Activated naive CD8-positive, alpha-beta T cell treated with anti-CD3 and anti-CD28 coated beads, Interleukin-2, amount 50 U/mL, for 24 hours (primary cell): ENCODE measurements at places on chromosomes 3 and 15.
A peak's percentile ranks its signal among the peaks of the same experiment; 100 is the strongest.

DNA sequence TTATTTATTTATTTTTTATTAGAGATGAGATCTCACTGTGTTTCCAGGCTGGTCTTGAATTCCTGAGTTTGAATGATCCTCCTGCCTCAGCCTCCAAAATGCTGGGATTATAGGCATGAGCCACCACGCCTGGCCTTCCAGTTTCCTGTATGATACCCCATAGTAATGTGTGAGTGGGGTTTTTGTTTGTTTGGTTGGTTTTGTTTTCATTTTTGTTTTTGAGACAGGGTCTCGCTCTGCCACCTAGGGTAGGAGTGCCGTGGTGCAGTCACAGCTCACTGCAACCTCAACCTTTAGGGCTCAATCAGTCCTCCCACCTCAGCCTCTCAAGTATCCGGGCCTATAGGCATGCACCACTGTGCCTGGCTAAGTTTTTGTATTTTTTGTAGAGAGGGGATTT is 30.9 kb downstream of the GOLM2 start:
- no peak for DNase-seq

GRCh38 chr3:187522890-187523289 is 147.3 kb downstream of the SST start:
- DNase-seq = no peak

DNA sequence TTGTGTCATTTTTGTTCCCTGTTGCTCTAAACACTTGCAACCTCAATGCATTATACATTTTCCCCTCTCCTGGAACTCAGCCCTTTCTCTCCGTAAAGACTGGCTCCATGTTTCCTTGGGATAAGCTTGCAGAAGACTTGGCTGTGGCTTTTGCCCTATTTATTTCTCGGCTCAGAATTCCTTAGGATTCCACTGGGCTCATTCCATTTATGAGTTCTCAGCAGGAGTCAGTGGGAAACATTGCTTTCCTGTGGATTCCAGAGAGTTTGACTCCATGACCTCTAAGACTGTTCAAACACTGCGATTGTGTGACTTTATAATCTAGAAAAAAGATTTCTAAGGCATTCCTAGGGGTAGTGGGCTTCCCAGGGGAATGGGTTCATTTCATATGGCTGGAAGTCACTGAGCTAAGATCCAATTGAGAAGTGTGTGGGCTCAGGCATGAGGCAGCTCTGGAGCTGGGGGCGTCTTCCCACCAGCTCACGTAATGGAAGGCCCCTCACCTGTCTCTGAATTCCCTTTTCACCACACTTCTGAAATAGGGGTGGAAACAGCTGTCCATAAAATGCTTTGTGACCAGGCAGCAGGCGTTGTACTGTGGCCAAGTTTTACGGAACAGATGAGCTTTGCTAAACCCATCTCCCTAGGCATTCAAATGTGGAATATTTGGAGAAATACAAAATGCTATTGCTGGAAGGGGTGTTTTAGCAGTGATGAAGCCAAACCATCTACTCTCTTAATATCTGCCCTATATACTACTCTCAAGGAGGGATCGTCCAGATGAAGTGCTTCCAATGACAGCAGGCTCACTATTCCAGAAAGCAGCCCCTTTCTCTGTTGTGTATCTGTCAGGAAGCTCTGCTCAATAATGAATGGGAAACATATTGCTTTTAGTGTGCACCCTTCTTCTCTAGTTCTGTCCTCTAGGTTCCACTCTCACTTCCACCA is 91.8 kb upstream of the BCL6 start:
- no peak for DNase-seq

- no peak for DNase-seq
These were observed 2.6 kb downstream of the RBMS3 start for GRCh38 chr3:29283231-29284119.

GRCh38 chr15:95105229-95105628 is 873.9 kb downstream of the MCTP2 start:
- DNase-seq = no peak

- DNase-seq = no peak
These were observed 11.8 kb downstream of the OXSR1 start for GRCh38 chr3:38177181-38177580.

GRCh38 chr15:44102675-44103254 is 92.3 kb downstream of the FRMD5 start:
- no peak for DNase-seq

DNA sequence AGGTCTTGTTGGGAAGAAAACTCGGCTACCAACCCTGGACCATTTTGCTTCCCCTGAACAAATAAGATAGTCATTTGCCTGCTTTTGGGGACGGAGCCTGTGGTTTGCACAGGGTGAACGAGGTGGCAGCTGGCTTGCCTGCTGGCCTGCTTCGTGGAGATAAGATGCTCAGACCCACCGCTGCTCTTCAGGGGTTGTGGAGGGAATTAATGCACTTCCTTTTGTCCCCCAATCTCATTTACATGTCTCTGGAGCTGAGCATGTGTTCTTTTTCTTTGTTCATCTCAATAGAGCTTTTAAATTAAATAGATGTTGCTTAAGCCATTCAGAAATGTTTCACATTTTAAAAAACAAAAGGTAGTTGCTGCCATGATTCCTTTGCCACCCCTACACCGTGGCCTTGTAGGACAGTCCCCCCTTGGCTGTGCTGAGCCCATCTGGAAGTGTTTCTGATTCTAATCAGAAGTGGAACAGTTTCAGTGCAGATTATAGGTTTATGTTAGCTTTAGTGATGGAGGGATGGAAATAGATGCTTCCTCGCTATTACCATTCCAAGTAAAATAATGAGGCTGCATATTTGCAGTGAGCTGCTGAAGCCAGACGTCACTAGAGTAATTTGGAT is 25.6 kb downstream of the APBA2 start:
- no peak for DNase-seq

GRCh38 chr15:67855842-67856241 is 16.0 kb upstream of the RNU6-1 start:
- no peak for DNase-seq

DNA sequence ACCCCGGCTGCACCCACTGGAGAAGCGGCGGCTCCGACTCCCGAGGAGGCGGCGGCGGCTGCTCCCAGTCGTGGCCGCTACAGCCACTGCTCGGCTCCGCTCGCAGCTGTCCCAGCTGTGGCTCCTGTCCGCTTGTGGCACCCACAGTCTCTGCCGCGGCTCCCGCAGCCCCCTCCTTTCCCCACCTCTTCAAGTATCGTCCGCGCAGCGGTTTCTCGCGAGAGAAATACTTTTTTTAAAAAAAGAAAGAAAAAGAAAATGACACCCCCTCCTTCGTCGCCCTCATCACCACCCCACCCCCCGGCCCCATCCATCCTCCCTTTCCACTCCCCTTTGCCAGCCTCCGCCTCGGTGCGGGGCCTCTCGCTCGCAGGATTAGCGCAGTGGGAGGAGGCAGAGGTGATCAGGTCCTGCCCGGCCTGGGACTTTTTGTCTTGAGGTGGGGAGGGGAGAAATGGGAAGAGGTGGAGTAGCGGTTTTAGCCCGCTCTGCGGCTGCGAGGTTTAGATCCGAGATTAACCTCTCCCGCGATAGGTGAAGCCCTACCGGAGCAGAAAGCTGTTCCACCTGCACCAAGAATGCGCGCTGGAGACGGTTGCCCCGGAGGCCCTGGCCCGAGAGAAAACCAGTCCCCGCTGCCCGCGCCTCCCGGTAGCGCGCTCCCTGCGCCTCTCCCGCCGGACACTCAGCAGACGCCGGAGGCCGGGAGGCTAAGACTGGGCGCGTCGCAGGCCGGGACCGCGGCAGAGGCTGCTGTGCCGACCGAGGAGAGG is at the start of gene FBN1:
Gene FBN1, minus strand, starts transcription at position 152 of the 773 bp plus-strand sequence. CDS start 940 bp downstream, outside the sequence.
- peak; percentile 13 for DNase-seq

- DNase-seq = no peak
These were observed 516.5 kb downstream of the NLGN1 start for GRCh38 chr3:173913974-173914421.

DNA sequence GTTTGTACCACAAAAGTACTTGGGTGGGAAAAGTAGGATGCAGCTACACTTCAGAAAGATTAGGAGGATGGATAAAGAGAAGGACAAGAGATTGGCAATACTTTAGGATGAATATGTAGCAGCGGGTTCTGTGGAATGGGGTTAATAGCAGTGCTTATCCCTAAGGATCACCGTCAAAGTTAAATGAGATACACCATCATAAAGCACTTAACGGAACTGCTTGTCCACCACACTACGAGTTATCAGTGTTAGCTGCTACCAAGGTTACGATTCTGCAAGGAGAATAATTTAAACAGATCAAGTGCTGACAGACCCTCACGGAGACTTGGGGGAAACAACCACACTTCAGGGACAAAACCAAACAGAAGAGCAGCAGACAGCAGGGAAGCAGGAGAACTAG is 963 bp downstream of the SHQ1 start:
- no peak for DNase-seq

DNA sequence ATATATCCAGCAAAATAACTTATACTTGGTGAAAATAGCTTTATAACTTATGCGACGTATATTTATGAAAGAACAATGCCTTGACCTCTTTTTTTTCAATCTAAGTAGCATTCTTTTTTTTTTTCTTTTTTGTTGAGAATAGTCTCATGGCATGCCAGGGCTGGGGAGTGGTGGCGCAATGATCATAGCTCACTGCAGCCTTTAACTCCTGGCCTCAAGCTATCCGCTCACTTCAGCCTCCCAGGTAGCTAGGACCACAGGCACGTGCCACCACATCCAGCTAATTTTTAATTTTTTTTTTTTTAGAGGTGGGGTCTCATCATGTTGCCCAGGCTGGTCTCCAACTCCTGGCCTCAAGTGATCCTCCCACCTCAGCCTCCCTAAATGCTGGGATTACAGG is 43.5 kb downstream of the RAB8B start:
- DNase-seq = no peak
